MV-4-11 (cell line): ENCODE measurements at places on chromosomes 2 and 18.

GRCh38 chr18:9466846-9467245 is 8.5 kb upstream of the RALBP1 start:
- no peak for DNase-seq

GRCh38 chr2:191730263-191730662 is 52.3 kb downstream of the NABP1 start:
- DNase-seq = no peak

- peak; percentile 63 for DNase-seq
Measured at GRCh38 chr2:191637182-191638078, 40.5 kb upstream of the NABP1 start.

GRCh38 chr18:76454418-76454817 is 40.6 kb downstream of the ZNF516 start:
- no peak for DNase-seq

GRCh38 chr2:145199827-145200706 is 680.1 kb upstream of the ZEB2 start:
- DNase-seq = no peak

GRCh38 chr2:71503837-71504236 is 50.5 kb downstream of the DYSF start:
- no peak for DNase-seq

- DNase-seq = no peak
Measured at GRCh38 chr2:225806105-225806504, 406.6 kb downstream of the NYAP2 start.

DNA sequence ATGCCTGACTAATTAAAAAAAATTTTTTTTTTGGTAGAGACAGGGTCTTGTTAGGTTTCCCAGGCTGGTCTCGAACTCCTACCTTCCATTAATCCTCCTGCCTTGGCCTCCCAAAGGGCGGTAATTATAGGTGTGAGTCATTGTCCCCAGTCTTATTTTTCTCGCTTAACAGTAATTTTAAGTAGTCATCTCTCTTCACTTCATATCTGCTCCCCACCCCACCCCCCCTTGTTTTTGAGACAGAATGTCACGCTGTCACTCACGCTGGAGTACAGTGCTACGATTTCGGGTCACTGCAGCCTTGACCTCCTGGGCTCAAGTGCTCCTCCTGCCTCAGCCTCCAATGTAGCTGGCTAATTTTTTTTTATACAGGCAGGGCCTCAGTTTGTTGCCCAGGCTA is 27.7 kb downstream of the RAB10 start:
- DNase-seq = no peak

GRCh38 chr2:111052621-111053020 is 68.1 kb upstream of the BCL2L11 start:
- DNase-seq = no peak
